Ovary (tissue), 10 donors: ENCODE measurements at places on chromosomes 3 and 15. TPM values are rescaled to one million over a fixed set of nuclear protein-coding genes. Genes with fewer than 3 reads are reported as not detected.

The NOX5 gene
- 0.54 TPM for polyA plus RNA-seq

The SMCO1 gene
- not detected for polyA plus RNA-seq

The TM4SF4 gene
- polyA plus RNA-seq, result 0.10 TPM

The SRGAP3 gene
- polyA plus RNA-seq, result 6.2 TPM

The CHDH gene
- polyA plus RNA-seq, result 0.88 TPM
